ENCODE measurements at places on chromosomes 6 and 20.

DNA sequence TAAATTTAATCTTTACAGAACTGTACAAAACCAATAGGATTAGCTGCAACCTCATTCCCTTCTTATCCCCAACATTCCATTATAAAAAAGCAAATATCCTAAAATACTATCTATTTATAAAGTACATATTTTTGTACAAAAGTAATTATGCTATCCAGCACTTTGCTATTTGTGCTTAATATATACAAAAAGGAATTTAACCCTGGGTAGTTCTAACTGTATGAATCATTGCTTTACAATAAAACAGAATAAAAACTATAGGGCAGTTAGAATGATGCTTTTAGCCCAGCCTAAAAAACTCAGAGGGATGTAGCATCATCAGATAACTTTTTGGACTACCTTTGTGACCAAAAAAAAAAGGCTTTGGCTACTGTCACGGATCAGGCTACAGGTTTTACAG is 49.9 kb upstream of the KLHL31 start:
- DNase-seq = no peak

DNA sequence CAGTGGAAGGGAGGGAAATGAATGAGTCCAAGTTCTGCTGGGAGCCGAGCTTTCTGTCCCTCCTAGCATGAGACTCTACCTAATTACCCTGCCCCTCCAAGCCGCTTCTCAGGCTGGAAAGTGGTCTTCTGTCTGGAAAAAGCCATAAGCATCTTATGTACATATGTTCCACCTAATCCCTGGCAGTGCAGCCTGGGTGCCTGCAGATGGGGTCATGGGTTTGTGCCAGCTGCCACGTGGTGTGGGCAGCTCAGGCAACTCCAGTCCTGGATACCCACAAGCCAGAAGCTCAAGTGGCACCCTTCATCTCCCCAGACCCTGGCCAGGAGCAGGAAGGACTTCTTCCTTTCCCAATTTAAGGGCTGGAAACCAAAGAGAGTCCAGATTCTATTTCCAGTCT is 253.1 kb downstream of the LY86 start:
- no peak for DNase-seq

DNA sequence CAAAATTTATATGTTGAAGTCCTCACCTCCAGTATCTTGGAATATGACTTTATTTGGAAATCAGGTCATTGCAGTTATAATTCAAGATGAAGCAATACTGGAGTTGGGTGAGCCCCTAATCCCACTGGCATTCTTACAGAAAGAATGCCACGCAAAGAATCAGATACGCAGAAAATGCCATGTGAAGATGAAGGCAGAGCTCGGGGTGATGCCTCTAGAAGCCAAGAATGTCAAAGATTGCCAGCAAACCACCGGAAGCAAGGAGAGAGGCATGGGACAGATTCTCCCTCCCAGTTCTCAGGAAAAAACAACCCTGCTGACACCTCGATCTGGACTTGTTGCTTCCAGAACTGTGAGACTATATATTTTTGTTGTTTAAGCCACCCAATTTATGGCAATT is 273.4 kb upstream of the CITED2 start:
- no peak for DNase-seq

- peak; percentile 46 for DNase-seq
Observed at GRCh38 chr20:38700141-38700540, 24.1 kb upstream of the SLC32A1 start.

DNA sequence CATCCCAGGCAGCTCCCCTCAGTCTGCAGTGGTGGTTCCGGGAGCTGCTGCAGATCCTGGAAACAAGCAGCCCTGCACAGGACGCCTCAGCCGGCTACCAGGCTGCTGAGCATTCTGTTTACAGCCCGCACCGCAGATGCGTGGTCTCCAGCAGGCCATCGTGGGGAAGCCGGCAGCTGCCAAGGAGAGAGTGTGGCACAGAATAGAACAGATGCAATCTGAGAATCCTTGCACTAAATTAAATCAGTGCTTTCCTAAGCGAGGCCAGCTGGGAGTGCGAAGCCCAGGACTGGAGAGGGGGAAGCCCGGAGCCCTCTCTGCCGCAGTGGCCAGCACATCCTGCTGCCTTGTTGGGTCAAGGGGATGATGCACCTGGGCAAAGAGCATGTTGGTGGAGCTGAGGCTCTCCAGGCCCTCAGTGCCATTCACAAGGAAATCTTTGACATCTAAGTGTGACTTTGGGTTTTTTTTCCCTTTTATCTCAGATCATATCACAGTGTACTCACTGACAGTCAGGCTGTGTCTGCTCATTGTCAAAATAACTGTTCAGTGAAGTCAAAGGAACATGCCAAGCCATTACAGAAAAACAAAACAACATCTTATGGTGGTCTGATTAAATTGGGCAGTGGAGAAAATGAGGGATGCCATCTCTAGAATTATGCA is 118.1 kb downstream of the SYNDIG1 start:
- DNase-seq = no peak

DNA sequence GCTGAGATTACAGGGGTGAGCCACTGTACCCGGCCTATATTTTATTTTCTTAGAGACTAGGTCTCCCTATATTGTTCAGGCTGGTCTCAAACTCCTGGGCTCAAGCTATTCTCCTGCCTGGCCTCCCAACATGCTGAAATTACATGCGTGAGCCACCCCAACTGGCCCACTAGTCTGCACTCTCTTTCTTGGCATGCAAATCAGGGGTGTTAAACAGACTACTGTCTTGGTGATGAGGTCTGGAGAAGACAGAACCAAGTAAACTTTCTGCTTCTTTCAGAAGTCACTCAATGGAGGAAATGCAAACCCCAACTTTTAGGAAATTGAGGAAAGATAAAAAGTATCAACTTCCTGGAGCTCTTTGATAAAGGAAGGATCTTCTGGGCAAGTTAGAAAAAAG is 8.0 kb upstream of the TUBB2B start:
- no peak for DNase-seq

DNA sequence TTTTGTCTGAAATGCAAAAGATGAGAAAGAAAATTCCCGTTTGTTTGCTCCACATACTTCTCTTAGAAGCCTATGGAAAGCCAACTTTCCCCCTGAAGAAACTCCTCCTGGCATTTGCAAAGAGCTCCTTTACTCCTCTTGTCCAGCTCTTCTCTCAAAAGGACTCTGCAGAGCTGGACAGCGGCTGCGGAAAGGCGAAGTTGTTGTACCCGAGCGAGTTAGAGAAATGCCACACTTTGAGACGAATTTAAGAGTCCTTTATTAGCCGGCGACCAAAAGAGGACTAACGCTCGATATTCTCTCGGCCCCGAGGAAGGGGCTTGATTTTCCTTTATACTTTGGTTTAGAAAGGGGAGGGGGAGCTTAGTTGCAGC is 157.8 kb downstream of the TRIM27 start:
- DNase-seq = no peak

DNA sequence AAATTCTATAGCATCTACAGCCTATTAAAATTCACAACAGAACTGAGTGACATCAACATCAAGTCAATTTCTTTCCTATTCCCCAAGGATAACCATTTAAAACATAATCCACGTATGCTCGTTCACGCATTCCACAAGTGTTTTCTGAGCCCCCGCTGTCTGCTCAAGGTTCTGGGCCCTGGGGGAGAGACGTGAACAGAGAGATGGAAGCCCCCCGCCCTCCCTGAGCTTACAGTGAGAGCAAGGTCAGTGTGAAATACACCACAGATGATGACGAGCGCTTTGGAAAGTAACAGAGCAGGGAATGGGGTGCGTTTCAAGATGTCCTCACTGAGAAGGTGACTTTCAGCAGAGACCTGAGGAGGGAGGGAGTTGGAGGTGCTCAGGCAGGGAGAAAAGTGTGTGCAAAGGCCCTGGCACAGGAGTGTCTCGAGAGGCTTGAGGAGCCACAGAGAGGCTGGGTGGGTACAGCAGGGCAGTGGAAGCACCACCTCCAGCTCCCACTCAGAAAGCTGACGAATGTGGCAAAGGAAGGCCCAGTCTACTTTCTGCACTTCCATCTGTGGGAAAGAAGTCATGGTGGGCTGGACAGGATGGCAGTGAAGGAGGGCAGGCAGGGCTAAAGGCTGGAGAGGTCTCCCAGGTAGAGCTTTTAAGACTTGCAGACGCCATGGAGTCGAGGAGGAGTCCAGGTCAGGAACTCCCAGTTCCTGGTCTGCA is 88.3 kb downstream of the DLL1 start:
- no peak for DNase-seq

DNA sequence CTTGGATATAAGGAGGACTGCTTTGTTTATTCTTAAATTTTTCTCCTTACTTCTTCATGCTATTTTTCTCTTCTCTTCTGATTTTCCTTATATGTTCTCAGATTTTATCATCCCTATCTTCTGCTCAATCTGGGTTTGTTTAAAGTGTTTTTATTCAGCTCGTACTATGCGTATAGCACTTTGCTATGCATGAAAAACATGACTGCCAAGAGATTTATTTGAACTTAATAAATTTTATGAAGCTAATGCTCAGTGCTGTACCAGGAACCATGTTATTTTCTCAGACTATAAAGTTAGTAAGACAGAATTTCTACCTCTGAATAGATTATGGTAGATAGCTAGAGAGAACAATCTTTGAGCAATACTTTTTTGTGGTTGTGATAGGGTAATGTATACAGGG is 305.9 kb downstream of the LAMA2 start:
- DNase-seq = no peak

GRCh38 chr20:719068-719467 is 43.5 kb upstream of the SCRT2 start:
- no peak for DNase-seq
